Activated CD4-positive, alpha-beta T cell treated with anti-CD3 and anti-CD28 coated beads, Interleukin-2, amount 10 ng/mL, durations not matched to agents 7 days and 5 days (primary cell): ENCODE measurements at places on chromosomes 2 and 18. TPM values are rescaled to one million over a fixed set of nuclear protein-coding genes. Genes with fewer than 3 reads are reported as not detected.

GRCh38 chr2:165214093-165214492, 10.2 kb upstream of the SCN3A start:
- H3K27ac ChIP-seq: no peak overlapping the region
- no peaks in the 10 kb centered on the region for H3K27me3 ChIP-seq
- H3K36me3 ChIP-seq: no peaks in the 10 kb centered on the region

DNA sequence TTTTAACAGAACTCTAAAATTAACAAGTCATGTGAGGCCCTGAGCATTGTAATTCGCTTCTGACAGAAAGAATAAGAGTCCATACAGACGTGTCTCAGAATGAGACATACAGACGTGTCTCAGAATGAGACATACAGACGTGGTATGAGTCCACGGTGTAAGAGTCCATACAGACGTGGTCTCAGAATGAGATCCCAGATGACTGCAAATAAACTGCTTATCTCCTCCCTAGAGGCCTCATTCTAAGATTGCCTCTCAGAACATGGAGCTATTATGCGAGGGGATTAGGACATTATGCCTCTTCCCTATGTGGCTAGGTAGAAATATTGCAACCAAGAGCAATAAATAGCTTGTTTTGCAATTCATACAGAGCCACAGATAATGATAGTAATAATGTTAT, 63.9 kb downstream of the NEB start:
- no peak for DNase-seq
- H3K4me3 ChIP-seq: no peak overlapping the region
- H3K4me1 ChIP-seq: peaks cover 2% of the 10 kb centered on the region
- no peaks in the 10 kb centered on the region for H3K36me3 ChIP-seq
- H3K27me3 ChIP-seq: no peaks in the 10 kb centered on the region

- no peaks in the 10 kb centered on the region for H3K27me3 ChIP-seq
- DNase-seq: no peak
- H3K4me1 ChIP-seq: peaks cover 2% of the 10 kb centered on the region
Measured at GRCh38 chr2:99555404-99555803, 65.6 kb upstream of the REV1 start.

DNA sequence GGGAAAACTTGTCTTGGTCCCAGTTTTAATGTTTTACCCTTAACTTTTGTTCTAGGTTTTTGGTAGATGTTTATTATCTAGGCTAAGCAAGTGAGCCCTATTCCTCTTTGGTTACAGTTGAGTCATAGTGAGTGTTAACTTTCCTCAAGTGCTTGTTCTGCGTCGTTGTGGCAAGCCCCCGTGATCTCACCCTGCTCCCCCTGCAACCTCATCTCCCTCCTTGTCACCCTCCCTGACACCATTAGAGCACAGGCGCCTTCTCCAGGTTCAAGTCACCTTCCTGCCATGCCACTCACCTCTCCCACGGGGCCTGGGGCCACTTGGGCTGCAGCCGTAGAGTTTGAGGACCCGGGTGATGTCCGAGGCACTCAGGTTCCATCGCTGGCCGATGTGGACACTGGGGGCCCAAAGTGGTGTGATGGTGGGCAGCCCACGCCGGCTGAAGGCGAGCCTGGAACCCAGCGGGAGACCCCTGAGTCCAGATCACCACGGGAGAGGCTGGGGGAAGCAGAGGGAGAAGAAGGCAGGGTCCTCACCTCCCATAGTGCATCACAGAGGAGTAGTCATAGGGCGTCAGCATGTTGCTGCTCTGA, 8.7 kb downstream of the ASTL start:
- peaks cover 21% of the 10 kb centered on the region for H3K4me1 ChIP-seq
- H3K27ac ChIP-seq: no peak overlapping the region
- H3K27me3 ChIP-seq: no peaks in the 10 kb centered on the region
- DNase-seq: no peak
- no peak overlapping the region for H3K4me3 ChIP-seq
- H3K36me3 ChIP-seq: no peaks in the 10 kb centered on the region

EPG5 gene
- 21.6 TPM for total RNA-seq

DNA sequence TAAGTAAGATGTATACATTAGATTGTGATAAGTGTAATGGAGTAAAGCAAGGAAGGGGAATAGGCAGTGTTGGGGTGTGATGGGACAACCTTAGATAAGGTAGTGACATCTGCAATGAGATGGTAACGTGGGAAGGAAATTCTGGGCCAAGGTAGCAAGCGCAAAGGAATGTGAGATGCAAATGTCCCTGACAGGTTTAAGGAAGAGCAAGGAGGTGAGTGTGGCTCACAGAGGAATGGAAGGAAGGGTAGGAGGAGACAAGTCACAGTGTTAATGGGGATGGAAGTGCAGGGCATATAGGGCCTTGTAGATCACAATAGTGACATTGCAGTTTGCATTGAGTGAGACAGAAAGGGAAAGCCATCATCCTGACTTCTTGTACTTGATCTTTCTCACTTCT, 170.9 kb upstream of the FAM98A start:
- H3K27me3 ChIP-seq: no peaks in the 10 kb centered on the region
- DNase-seq: no peak
- H3K27ac ChIP-seq: no peak overlapping the region

ONECUT2 gene
- not detected for total RNA-seq

- no peak for DNase-seq
- peaks cover 6% of the 10 kb centered on the region for H3K27me3 ChIP-seq
- H3K4me3 ChIP-seq: no peak overlapping the region
- peaks cover 9% of the 10 kb centered on the region for H3K4me1 ChIP-seq
Measured at GRCh38 chr2:37689751-37690150, 18.3 kb upstream of the CDC42EP3 start.

FLACC1 gene
- 4.4 TPM for total RNA-seq

- H3K4me3 ChIP-seq: no peak overlapping the region
- H3K4me1 ChIP-seq: peaks cover 2% of the 10 kb centered on the region
- no peak for DNase-seq
- peaks cover under 1% of the 10 kb centered on the region for H3K27me3 ChIP-seq
- H3K36me3 ChIP-seq: no peaks in the 10 kb centered on the region
Measured at GRCh38 chr2:152051436-152051835, 47.4 kb downstream of the CACNB4 start.

DNA sequence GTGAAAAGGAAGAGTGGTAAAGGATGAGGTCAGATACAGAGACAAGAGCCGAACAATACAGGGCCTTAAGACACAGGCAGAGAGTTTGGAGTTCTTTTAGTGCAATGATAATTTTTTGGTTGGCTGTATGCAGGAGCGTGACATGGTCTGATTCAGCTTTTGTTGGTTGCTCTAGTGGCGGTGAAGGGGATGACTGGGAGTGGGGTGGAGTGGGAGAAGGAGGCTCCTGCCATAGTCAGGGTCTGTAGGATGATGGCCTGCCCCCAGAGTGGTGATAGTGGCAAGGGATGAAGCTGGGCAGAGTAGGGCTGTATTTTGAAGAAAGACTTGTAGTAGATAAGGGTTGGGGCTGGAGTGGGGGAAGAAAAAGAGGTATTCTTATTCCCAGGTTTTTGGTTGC, 306.6 kb upstream of the VWC2L start:
- no peaks in the 10 kb centered on the region for H3K36me3 ChIP-seq
- H3K27ac ChIP-seq: no peak overlapping the region
- no peaks in the 10 kb centered on the region for H3K27me3 ChIP-seq
- H3K4me1 ChIP-seq: no peaks in the 10 kb centered on the region
- DNase-seq: no peak

HOXD11 gene
- total RNA-seq: not detected

EVA1A gene
- not detected for total RNA-seq

INPP5D gene
- 138 TPM for total RNA-seq

- no peak overlapping the region for H3K27ac ChIP-seq
- no peak overlapping the region for H3K4me3 ChIP-seq
- no peak for DNase-seq
- no peaks in the 10 kb centered on the region for H3K4me1 ChIP-seq
Measured at GRCh38 chr2:138823666-138824065, 43.5 kb upstream of the NXPH2 start.

DNA sequence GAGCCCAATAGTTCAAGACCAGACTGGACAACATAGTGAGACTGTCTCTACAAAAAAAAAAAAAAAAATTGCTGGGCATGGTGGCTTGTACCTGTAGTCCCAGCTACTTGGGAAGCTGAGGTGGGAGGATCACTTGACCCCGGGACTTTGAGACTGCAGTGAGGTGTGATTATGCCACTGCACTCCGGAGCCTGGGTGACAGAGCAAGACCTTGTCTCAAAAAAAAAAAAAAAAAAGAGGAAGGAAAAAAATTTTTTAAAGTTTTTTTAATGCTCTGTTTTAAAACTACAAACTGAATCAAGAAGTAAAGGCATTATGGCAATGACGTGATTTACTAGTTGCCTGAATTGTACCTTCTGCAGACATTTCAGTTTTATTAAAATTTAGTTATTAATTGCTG, 54.5 kb upstream of the ZDBF2 start:
- H3K4me3 ChIP-seq: no peak overlapping the region
- no peak for DNase-seq
- peaks cover 22% of the 10 kb centered on the region for H3K27me3 ChIP-seq
- no peak overlapping the region for H3K27ac ChIP-seq
- H3K4me1 ChIP-seq: peaks cover 8% of the 10 kb centered on the region

DNA sequence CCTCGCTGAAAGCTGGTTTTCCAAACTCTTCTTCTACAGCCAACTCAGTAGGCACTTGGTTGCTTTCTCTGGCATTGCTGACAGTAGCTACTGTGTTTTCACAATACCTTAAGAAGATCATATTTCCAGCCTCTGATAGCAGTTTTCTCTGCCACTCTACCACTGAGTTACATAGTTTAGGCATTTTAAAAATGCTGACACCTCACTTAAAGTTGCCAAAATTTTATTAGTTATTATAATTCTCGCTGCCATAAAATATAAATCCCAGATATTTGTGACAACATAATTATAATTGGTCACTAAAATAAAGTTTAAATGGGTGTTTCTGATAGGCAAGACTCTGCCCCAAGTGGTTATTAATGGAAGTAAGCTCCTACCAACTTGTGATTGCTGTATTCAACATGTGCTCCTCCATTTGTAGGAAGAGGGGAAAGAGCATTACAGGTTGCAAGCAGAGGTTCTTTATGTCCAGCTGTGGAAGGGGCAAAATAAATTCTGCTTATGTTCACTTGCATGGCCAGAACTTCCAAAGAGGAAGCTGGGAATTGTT, 1202.8 kb downstream of the CNTNAP5 start:
- no peaks in the 10 kb centered on the region for H3K36me3 ChIP-seq
- DNase-seq: no peak
- H3K27ac ChIP-seq: no peak overlapping the region
- H3K4me1 ChIP-seq: no peaks in the 10 kb centered on the region
